Foreskin keratinocyte (primary cell): ENCODE measurements at places on chromosomes 2 and 18. TPM values are rescaled to one million over a fixed set of nuclear protein-coding genes. Genes with fewer than 3 reads are reported as not detected.

Gene ANKRD62
- not detected in 2 replicates for total RNA-seq

Gene TUBA4B
- total RNA-seq, result not detected in 2 replicates

Gene CNGA3
- not detected in 2 replicates for total RNA-seq

Gene POTEI
- total RNA-seq, result not detected in 2 replicates

Gene NAT8
- total RNA-seq, result not detected in 2 replicates

Gene MEP1B
- not detected in 2 replicates for total RNA-seq

Gene RESP18
- not detected in 2 replicates for total RNA-seq

Gene ANKRD36C
- 13.5 and 15.1 TPM in 2 replicates for total RNA-seq

Gene KCNK3
- total RNA-seq, result not detected in 2 replicates

Gene SERPINB10
- total RNA-seq, result 0.07 and 2.3 TPM in 2 replicates

Gene NYAP2
- total RNA-seq, result not detected in 2 replicates

Gene CRYGD
- not detected in 2 replicates for total RNA-seq

Gene ACADL
- 0.18 TPM in 1 of 2 replicates, not detected in the other for total RNA-seq

Gene GPAT2
- 2.8 and 4.5 TPM in 2 replicates for total RNA-seq

Gene GFPT1
- 22.6 TPM in 2 replicates for total RNA-seq

Gene CFAP65
- total RNA-seq, result not detected in 2 replicates

Gene TBC1D8
- 7.4 and 8.3 TPM in 2 replicates for total RNA-seq

Gene ZSWIM2
- not detected in 2 replicates for total RNA-seq

Gene PJVK
- 0.81 and 2.0 TPM in 2 replicates for total RNA-seq

Gene COL3A1
- 0.04 and 0.24 TPM in 2 replicates for total RNA-seq

Gene NEU2
- total RNA-seq, result not detected in 2 replicates

Gene PAIP2B
- total RNA-seq, result 0.75 and 0.99 TPM in 2 replicates

Gene ASB18
- not detected in 2 replicates for total RNA-seq

Gene ATP5F1A
- total RNA-seq, result 465 and 470 TPM in 2 replicates

Gene ALPP
- total RNA-seq, result not detected in 2 replicates

Gene C1QL2
- not detected in 2 replicates for total RNA-seq
